ENCODE measurements at places on chromosomes 6 and 20. TPM values are rescaled to one million over a fixed set of nuclear protein-coding genes. Genes with fewer than 3 reads are reported as not detected.

DNA sequence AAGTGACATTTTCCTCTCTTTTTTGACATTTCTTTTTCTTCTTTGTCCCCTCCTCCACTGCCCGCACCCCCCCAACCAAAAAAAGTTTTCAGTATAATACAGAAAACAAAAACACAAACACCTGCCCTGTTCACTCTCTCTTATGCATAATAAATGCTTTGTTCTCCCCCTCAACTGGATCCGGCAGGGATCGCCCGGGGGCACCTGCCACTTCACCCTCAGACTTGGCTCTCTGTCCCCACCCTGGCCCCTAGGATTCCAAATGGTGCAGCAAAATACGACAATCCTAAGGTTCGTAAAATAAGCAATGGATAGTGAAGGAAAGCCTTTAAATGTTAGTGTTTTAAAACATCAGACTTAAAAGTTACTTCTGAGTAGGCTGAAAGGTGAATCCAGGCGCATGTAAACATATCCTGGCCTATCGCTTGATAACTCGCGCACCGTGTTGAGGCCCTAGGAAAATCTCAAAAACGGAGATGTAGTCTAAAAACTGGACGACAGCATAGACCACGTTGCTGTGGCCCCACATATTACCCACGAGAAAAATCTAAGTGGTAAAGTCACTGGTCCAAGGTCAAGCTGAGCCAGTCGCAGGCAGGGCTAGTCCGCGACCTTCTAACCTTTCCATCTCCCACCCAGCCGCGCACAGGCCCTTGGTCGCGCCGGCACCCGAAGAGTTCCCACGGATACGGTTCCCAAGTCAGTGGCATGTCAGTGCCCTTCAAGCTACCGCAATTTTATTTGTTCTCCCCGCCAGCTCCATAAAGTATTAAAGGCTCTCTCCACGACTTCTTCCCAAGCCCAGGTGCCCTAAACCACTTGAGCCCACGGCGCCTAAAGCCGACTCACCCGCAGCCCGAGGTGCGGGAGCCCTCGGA is 130.8 kb downstream of the OGFRL1 start:
- DNase-seq, result peak; percentile 33

- DNase-seq, result no peak
These were observed 123.3 kb downstream of the ZFAND3 start for GRCh38 chr6:37942606-37943376.

- DNase-seq, result no peak
These were observed 98.1 kb upstream of the MLN start for GRCh38 chr6:33901822-33902456.

Gene CFB
- total RNA-seq, result 14.2 TPM

Data from right cardiac atrium (tissue), 5 donors.